NCI-H774 (cell line): ENCODE measurements at places on chromosomes 5 and 9.

GRCh38 chr5:120567921-120568320 is 103.8 kb downstream of the PRR16 start:
- no peak for DNase-seq

DNA sequence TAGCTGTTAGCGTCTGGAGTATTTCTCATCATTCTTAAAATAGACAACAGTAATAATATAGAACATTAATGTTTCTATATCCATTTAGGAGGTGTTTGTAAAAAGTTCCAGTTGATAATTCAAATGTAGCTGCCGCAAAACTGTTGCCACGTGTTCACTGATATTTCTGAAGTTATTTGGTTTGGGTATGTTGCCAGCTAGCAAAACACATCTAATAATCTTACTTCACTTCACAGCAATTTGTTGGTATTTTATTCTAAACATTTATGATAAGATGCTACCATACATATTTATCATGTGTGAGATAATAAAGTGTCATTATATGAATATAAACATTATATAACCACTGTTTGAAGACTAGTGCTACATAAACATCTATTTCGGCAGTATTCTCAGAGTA is 101.6 kb downstream of the CDH12 start:
- DNase-seq: no peak

GRCh38 chr5:55037046-55037771 is 13.2 kb downstream of the GZMK start:
- DNase-seq: no peak

DNA sequence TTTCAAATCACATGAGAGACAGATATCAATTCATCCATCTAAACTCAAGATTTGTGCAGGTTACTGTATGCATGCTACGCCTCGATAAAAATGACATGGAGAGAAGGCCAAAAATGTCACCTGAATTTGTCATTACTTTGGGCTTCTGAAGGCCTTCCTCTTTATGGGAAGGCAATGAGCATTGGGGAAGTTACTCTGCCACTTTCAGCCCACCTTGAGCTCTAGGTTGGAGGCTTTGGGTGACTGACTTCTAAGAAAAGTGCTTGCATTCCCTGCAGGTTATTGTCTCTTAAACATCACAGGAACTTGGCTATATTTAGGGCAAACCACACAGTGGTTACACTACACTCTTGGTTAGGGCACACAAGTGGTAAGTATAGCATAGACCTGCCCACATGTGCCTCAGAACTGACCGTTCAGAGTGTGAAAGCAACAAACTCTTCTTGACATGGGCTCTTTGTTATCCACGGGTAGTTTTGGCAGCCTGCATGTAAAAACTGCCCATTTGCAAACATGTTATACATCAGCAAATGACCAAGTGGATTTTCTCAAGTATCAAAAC is 169.5 kb downstream of the ZNF608 start:
- DNase-seq: no peak

DNA sequence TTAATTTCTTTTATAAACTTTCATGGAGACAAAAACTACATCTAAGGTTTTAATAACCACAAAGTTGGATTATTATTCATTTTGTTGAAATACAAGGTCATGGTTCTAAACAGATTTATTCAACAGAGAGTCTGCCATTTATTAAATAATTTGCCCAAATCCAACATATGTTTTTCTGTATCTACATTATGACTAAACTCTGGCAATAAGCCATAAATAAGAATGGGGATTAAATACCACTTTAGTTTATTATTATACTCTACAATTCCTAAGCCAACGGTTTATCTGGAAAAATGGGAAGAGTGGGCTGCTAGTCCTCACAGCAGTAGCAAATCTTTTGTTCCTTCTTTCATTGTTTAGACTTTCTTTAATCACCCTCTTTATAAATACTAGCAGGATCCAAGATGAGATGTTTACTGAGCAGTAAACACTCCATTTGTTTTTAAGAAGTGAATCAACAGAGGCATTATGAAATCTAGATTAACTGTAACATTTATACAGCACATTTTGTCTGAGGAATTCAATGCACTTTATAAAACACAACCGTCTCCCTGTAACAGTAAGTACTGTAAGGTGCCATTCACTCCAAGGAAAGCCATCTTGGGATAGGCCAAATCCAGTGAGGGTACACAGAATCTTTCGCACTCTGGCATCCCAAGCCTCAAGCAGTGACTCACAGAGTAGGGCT is 89.7 kb downstream of the DROSHA start:
- DNase-seq: no peak
